ENCODE measurements at places on chromosomes 1 and 21.

DNA sequence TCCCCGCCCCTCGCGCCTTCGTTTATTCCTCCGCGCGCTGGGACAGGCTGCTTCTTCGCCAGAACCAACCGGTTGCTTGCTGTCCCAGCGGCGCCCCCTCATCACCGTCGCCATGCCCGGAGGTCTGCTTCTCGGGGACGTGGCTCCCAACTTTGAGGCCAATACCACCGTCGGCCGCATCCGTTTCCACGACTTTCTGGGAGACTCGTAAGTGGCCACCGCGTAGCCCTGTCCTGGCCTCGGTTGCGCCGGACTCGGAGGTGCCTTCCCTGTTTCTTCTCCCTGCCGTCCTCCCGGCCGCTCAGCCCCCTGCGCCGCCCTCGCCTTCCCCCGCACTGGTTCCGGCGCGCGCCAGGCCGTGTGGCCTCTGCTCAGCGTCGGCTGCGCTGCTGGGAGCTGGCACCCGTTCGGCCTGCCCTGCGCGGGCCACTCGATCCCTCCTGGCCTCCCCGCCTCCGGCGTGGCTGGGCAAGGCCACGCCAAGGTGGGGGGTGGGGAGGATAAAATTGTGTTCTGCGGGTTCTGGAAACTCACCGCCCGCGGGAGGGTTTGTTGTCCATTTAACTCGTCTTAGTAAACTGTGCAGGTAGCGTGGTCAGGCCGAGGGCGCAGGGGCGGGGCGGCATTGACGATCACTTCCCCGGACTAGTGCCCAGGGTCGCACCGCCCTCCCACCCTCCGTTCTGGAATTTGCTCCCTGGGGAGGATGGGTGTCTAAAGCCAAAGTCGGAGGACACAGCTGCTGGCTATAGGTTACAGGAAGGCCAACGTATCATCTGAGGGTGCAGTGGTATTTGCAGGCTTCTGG is at the start of gene PRDX6:
Gene PRDX6, plus strand, starts transcription at position 50 of the 808 bp plus-strand sequence. Its CDS starts 63 bp downstream, at position 113.
- peak; percentile 86 for DNase-seq

GRCh38 chr1:79745929-79746328 is 739.4 kb upstream of the ADGRL4 start:
- no peak for DNase-seq

DNA sequence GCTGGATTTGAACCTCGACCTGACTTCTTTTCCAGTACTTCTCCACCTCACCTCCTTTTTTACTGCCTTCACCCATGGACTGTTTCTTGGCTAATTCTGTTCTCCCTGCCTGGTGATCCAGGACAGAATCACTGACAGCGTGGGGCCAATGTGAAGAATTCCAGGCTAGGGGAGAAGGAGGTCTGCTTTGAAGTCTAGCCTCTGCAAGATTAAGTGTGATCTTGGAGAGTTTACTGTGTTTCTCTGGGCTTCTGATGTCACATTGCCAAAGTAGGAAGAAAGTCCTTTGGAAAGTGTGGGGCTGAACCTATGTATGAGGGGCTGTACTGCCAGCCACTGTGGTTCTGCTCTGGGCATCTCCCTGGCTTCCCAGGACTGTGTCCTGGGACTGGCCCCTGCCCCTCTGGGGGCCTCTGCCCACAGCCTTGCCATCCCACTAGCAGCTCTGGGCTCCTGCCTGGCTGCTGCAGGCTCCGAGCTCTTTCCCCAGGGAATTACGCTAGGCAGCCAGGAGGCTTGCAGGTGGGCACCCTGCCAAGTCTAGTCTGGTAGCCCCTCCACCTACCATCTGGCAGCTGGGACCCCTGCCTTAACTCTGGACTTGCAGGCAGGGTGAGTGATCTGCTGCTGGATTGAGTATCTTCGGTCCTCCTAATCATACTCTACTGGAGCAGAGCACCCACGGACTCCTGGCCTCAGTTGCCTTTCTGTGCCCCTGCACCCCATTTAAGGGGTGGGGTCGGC is 52.2 kb downstream of the YARS1 start:
- DNase-seq = no peak

- DNase-seq = no peak
These were observed 48.4 kb downstream of the CAPZB start for GRCh38 chr1:19436716-19437476.

- DNase-seq = no peak
These were observed 911 bp downstream of the LMO4 start for GRCh38 chr1:87329526-87330056.

DNA sequence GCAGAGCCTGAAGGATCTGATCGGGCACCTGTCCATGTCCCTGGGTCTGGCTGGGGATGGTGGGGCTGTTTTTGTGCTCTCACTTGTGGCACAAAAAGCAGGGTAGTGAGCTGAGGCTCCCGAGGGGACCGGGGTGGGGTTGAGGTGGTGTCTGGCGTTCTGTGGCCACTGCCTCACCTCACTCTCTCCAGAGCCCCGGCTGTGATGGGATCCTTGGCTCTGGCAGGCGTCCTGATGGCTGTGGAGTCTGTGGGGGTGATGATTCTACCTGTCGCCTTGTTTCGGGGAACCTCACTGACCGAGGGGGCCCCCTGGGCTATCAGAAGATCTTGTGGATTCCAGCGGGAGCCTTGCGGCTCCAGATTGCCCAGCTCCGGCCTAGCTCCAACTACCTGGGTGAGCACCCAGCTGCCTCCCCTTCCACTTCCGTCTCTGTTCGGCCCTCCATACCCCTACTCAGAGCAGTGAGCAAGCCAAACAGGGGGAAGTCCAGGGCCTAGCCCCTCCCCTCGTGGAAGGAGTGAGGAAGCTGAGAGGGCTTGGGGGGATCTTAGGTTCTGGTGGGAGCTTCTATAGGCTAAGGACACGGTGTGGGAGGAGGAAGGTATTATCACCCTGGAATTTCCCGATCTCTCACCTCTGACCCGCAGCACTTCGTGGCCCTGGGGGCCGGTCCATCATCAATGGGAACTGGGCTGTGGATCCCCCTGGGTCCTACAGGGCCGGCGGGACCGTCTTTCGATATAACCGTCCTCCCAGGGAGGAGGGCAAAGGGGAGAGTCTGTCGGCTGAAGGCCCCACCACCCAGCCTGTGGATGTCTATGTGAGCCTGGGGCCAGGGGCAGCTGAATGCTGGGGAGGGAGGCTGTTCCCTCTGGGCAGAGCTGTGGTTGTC is 7.0 kb downstream of the ADAMTSL4 start:
- no peak for DNase-seq

DNA sequence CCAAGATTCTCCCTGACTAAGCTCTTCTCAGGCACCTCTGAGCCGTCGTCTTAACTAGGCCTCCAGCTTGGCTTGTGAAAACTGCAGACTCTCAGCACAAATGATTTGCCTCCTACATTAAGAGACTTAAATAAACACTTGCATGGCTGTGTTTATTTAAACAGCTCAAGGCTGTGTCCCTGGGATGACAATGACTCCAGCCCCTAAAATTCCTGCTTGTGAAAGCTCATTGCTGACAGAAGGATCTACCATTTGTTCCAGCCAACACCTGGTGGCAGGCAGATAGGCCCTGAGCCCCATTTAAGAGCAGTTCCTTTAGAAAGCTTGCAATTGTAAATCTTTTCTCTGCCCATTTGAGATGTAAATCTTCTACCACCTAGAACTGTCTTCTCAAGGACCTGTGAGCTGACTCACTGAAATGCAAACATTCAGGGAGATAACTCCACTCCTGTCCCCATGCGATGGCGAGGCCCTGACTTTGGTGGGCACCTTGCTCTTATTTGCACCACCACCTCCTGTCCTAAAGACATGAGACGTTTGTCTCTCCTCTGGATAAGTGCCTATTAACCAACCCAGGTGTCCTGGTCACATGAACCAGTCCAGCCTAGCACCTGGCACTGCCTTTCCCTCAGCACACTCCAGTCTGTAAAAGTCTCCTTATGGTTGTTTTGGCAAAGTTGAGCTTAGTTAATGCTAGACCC is 15.1 kb upstream of the PCP4 start:
- DNase-seq = no peak

- no peak for DNase-seq
These were observed 10.2 kb downstream of the TMPRSS2 start for GRCh38 chr21:41497788-41498187.

- DNase-seq = no peak
These were observed 37.8 kb upstream of the BMP8A start for GRCh38 chr1:39453603-39454002.

DNA sequence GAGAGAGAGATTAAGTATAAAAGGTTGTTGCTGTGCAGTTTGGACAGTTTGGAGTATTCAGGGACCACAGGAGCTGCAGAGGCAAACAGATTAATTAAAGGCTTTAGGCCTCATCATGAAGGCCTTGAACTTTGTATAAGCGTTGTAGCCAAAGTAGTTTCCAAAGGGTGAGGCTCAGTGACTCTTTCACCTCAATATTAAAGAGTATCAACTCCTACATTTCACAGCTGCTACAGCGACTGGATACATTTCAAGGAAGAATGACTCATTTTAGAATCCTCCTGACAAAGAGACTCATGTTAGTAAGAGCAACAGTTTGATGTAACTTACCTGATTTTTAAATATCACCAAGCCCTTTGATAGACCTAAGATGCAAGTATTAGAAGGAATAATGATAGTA is 355.5 kb downstream of the HLX start:
- no peak for DNase-seq

DNA sequence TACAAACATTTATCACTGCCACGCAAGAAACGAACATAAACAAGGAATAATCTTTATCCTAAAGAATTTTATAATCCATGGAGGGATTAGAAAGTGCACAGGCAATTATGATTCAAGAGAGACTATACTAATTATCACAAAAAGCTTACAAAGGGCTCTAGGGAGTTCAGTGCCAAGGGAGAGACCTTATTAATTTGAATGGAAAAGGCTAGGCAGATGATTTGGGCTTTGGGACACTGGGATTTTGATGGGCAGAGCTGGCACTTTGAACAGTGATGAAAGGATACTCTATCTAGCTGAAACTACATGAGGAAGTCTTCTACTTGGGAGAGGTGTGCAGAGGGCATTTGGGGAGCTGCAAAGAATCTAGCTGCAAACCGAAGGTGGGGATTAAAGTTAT is 48.9 kb upstream of the IVNS1ABP start:
- DNase-seq = no peak

DNA sequence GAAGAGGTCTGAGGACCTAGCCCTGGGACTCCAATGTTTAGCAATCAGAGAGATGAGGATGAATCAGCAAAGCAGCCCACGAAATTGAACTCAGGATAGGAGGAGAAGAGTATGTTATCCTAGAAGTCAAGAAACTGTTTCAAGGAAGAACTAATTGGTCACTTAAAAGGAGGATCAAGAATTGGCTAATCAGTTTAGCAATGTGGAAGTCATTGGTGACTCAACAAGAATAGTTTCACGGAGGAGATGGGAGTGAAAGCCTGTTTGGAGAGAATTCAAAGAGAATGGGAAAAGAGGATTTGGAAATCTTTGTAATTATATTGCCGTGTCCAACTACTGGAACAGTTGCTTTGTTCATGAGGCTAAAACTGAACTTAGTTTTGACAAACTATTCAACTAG is 7.4 kb downstream of the HMCN1 start:
- DNase-seq = no peak

DNA sequence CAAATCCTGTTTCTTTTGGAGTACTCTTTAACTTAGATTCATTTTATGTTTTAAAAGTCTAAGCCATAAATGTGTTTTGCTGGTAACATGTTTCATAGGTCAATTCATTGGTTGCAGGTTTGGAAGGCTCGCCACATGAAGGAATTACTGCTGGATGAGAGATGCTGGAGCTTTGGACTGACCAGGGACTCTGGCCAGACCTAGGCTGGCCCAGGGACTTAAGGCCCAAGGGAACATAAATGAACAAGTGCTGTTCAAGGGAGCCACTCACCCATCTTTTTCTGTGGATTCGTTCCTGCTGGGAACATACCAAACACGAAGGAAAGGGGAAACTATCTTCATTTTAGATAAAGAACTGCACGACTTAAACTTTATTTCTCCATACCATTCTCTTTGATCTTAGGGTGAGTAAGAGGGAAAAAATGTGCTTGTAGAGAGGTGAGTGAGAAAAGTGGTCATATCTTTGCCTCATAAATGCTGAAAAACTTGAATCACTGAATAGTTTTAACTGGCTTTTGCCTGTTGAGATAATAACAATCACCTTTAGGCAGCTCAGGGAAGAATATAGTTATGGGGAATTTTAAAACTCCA is 15.3 kb upstream of the SHCBP1L start:
- no peak for DNase-seq

- peak; percentile 52 for DNase-seq
These were observed 23.6 kb downstream of the SLAMF1 start for GRCh38 chr1:160623227-160623633.

DNA sequence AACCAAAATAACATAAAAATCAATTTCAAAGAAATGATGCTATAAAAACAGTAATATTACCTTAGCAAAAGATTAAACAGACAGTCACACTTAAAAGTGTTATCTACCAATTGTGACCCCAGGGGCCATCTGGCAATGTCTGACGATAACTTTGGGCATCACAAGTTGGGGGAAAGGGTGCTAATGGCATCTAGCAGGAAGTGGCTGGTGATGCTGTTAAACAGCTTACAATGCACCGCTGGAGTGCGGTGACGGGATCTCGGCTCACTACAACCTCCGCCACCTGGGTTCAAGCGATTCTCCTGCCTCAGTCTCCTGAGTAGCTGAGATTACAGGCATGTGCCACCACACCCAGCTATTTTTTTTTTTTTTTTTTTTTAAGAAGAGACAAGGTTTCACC is 27.6 kb downstream of the NUP133 start:
- peak; percentile 34 for DNase-seq

GRCh38 chr1:231541842-231542241 is 13.4 kb downstream of the TSNAX start:
- no peak for DNase-seq

GRCh38 chr1:58908561-58909560 is 125.0 kb upstream of the JUN start:
- no peak for DNase-seq

DNA sequence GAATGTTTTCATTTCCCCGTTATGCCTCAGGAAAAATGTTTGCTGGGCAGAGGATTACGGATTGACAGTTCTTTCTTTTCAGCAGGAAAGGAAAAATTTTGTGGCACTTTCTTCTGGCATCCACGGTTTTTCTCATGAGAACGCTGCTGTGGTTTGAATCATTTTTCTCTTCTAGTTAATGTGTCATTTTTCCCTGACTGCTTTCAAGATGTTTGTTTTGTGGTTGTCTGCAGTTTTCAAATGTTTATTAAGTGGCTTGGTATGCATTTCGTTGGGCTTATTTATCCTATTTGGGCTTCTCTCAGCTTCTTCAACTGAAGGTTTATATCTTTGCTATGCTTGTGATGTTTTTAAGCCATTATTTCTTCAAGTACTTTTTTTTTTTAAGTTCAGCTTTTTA is 359.0 kb downstream of the RGS7 start:
- DNase-seq = no peak

- no peak for DNase-seq
These were observed 93.9 kb upstream of the CD34 start for GRCh38 chr1:208004851-208005250.
